ENCODE measurements at places on chromosomes 11 and 22.

GRCh38 chr11:127995921-127996320 is 591.4 kb downstream of the ETS1 start:
- DNase-seq: no peak

- DNase-seq: no peak
These were observed 319.8 kb downstream of the DLG2 start for GRCh38 chr11:85307366-85307765.

GRCh38 chr11:123132881-123133280 is 62.2 kb downstream of the CLMP start:
- no peak for DNase-seq

- DNase-seq: peak; percentile 63
These were observed 35.4 kb upstream of the CYB5R3 start for GRCh38 chr22:42684462-42685195.

DNA sequence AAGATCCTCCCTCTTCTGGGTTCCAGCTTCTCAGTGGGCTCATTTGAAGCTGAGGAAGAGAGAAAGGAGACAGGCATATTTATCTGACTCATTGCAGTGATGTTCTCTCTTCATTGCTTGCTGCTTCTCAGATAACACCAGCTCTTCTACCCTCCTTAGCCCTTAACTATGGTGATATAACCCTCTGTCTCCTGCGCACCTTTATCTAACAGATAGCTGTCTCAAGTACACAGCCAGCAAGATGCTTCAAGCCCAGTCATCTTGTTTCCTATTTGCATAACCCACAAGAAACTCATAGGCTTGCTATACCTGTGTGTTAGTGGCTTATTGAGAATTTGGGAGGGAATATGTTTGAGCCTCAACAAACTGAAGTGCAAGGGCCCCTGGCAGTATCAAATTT is 12.6 kb downstream of the PRSS23 start:
- DNase-seq: no peak

DNA sequence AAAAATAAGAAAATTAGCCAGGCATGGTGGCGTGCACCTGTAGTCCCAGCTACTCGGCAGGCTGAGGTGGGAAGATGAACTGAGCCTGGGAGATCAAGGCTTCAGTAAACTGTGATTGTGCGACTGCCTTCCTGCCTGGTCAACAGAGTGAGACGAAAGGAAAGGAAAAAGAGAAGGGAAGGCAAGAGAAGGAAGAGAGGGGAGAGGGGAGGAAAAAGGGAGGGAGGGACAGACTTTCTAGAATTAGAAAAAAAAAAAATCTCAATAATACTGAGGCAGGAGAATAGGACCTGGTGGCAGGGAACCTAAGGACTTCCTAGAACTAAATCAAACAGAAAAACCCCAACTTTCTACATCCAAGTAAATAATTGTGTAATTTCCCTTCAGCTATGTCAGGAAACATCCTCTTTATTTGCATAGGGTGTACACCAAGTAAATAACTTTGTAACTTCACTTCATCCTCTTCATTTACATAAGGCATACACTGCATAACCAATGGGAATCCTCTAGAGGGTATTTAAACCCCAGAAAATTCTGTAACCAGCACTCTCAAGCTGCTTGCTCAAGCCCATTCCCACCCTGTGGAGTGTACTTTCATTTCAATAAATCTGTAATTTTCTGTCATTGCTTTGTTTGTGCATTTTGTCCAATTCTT is 8.7 kb downstream of the SBF2 start:
- no peak for DNase-seq

- DNase-seq: peak; percentile 72
These were observed 1.1 kb downstream of the MTFP1 start for GRCh38 chr22:30426388-30427353.

GRCh38 chr22:43275545-43276317 is 67.4 kb downstream of the SCUBE1 start:
- no peak for DNase-seq

DNA sequence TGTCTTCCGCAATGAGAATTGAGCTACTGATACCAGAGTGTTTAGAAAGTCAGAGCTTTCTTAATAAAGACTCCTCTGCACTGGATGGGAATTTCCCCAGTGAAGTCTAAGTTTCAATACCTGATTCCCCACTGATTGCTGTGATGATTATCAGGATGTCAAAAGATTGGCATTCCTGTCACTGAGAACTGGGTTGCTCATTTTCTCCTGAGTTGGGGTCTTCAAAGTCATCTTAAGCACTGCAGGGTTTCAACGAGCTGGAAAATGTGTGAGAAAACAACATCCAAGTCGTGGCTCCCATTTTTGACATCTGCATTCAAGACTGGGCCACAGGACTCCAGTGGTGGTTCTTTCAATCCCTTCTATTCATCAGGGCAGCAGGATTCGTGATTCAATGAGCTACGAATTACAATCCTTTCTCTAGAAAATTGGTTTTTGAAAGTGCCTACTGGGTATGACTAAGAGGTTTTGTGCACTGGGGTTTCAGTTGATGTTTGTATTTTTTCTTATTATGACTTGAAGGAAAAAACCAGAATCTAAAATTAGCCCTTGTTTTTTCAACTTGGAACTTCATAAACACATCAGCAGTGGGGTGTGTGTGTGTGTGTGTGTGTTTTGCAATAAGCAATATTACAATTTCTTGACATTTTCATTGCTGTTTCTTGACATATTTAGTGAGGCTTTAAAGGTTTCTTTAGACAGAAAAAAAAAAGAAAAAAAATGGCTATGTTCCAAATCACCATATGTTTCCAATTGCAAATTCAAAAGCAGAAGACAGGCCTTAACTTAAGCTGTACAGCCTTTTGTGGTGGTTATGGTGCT is 233.0 kb downstream of the FAM76B start:
- no peak for DNase-seq

- DNase-seq: no peak
These were observed 4.7 kb downstream of the CCDC34 start for GRCh38 chr11:27358296-27358695.

GRCh38 chr11:67211656-67212436 is 54.4 kb upstream of the GRK2 start:
- DNase-seq: no peak
